CD8-positive, alpha-beta memory T cell (primary cell): ENCODE measurements at places on chromosomes 7 and 10.

GRCh38 chr7:43467406-43467805, 115.5 kb upstream of the STK17A start:
- DNase-seq: no peak

DNA sequence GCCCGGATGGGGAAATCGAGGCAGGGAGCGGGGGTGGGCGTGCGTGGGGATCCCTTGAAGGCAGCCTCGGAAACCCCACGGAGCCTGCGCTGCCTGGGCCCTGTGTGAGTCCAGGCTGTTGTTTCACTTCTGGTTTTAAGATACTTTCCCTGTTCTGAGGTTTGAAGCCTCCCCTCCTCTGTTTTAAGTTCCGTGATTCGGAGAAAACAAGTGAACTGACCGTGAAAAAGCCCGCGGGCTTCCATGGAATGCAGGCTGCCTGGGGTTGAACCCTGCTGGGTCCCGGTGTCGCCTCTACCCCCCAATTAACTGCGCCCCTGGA, 401 bp downstream of the LRRC27 start:
- DNase-seq: no peak

- no peak for DNase-seq
These were observed 186.6 kb upstream of the STK17A start for GRCh38 chr7:43396187-43396740.

- no peak for DNase-seq
These were observed 314.9 kb upstream of the STEAP1 start for GRCh38 chr7:89839329-89839728.
